ENCODE measurements at places on chromosomes 5 and 9.

GRCh38 chr5:92581249-92581648 is 999.8 kb downstream of the NR2F1-AS1 start:
- DNase-seq: no peak

DNA sequence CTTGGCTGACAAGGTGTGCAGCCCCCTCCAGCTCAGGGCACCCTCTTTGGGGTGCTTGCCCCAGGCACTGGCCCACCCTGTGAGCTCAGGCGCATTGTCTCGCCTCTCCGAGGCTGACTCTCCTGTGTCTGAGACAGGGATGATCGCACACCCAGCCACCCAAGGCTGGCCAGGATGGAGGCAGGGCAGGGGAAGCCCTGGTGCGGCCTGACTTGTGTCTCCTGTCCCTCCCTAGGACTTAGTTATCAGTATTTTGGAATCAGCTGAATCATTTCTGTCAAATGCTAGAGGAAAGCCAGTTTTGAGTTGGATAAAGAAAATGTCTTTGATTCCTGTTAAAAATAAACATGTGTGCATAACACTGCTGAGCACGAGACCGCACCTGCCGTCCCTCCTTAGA is 2.5 kb upstream of the DBH start:
- no peak for DNase-seq

DNA sequence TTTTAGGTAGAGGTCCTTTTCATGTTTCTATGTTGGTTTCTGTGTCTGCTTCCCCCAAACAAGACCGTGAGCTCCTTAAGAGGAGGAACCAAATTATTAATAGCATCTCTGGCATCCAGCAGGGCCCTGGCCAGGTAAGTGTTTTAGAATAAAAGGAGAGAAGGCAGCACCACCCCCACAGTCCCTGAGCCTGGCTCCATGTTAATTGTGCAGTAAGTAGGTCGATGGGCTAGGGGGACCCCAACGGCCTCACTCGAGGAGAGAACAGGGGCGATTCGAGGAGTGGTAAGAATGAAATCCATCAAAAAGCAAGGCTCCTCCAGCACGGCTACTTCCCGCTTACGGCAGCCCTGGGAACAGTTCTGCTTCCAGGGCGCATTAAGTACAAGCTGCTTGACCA is 67.0 kb downstream of the GABBR2 start:
- DNase-seq: no peak

DNA sequence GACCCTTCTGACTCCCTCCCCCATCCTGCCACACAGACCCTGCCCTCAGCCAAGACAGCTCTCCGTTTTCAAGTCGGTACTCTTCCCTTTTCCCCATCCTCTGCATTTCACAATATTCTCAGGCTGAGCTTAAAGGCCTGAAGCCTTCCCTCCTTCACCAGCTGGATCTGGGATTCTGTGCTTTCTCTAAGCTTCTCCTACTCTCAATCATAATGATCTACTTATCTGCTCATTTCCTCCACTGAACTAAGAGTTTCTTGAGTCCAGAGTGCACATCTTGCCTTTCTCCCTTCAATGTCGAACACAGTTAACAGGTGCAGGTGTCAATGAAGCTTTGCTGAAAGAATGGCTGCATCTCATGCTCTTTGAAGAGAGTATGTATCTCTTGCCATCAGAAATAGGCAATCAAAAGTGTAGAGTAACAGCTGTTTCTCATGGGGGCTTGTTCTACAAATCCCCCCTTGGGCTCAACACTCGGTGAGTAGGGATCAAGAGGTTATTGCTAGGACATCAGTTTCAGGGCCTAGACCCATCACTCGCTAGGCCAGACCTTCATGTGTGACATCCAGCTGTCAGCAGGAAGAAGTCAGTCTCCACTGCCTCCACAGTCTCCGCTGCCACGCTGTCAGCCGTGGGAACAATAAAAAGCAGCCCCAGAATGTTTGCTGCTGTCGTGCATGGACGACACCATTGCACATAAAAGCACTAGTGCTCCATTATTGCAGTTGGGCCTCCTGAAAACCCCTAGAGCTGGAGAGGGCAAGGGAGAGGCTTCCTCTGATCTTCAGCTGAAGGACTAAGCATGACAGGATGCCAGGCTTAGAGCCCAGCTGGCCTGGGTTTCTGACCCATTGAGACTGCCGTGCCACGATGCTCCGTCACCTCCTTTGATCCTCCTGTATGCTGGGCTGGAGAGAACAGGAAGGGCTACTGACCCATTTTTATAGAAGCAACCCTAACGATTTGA is 23.7 kb downstream of the TRAF1 start:
- no peak for DNase-seq

DNA sequence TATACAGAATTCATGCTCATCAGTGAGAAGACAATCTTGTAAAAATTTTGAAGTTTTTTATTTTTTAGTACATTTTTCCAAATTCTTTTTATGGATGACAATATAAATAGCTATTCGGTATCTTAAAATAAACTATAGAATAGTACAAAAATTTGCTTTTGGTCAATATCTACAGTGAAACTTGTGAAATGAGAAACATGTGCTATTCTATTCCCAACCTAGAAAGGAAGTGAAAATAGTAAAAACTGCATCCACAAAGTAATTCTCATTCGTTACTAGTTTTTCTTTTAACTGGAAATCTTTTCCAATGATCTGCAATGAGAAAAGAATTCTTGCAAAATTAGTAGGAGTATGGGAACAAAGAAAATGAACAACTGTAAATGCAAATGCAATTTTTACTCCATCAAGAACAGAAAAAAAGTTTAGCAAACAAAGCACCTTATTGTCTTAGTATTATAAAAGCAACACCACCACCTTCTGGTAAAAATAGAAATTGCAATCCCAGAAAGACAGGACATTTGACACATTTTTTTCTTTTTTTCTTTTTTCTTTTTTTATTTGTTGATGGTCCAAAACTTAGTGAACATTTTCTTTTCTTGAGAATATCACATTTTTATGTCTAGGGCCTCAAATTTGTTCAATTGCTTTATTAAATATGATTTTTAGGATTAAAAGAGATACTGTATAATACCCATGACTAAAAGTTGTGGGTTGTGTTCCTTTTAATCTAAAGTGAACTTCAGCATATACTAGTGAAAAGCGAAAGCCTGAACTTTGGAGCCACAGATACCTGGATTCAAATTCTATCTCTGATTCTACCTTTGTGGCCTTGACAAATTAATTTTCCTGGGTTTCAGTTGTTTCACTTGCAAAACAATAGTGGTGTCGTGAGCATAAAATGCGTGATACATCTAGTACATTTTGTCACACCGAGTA is 72.3 kb downstream of the SLCO4C1 start:
- DNase-seq: peak; percentile 8

DNA sequence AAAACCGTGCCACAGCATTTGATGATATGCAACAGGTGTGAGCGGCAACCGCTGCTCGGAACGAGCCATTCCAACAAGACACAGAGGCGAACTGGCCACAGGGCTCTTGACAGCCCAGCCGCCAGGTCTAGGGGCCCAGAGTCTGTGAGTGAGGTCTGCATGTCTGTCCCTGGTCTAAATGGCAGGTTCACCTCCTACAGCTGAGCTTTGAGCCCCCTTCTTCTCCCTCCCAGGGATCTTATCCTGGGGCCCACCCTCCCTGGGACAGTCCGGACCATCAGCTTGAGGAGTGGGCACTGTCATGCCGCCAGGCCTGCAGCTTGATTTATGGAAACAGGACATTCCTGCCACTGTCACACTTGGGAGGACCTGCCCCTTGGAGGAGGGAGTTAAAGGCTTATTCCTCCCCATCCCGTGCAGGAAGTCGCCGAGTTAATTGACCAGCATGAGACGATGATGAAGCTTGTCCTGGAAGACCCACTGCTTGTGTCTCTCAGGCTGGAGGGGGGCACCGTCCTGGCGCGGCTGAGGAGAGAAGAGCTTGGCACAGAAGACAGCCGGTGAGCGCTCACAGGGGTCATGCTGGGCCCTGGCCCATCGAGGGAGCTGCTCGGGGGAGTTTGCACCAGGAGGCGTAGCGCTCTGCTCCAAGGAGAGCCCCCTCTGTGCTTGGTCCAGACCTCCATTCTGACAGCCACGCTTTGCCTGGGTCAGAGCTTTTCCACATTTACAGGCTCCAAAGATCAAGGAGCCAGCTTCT is 35.5 kb upstream of the LRRC14B start:
- no peak for DNase-seq

DNA sequence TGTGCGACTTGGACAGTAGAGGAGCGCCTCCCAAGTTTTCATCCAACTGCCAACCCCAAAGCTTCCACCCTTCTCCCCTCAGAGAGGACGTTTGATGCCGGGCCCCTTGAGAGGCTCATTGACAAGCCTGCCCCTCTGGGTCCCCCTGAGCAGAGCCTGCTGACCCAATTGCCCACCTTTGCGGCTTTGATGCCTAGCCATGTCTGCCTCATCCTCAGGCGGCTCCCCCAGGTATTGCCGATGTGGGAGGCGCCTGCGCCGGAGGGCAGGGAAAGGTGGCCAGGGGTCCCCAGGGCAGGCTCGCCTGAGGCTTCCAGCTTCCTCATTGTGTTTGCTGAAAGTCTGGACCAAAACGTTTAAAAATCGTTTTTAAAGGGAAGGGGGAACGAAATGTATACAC is 1.4 kb downstream of the ODF2 start:
- no peak for DNase-seq

DNA sequence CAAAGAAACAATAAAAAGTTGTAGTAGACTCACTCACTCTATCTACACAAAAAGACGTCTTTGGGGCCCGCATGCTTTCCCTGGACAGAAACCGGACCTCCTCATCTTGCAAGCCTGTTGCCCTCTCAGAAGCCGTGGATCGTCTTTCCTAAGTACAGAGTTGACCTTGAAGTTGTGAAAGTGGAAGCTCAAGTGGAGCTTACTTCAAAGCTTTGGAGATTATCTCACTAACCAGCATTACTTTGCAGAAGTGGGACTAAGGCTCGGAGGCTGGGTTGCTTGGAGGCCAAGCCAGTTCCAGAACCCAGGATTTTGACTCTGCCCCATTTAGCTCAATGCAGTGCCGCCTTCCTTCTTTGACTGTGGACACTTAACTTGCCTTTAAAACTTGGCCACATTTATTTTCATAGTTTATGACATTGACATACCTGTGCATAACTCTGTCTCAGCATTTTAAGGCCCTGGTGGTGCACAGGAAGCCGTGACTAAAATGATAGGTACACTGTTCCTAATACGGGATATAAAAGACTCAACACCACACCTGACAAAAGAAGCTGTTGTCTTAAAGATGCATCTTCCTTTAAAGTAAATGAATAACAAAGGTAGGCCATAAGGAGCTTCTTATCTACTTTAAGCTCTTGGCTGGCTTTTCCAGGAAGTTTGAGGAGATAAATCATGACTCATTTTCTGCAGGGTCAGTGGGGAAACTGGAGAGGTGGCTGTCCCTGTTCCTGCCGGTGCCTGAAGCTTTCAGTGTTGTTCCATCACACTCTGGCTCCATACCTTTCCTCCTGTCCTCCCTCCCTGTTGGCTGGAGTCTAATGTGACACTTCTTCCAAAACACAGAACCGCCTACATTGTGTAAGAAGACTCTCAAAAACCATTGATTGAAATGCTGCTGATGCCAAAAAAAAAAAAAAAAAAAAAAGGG is 10.7 kb downstream of the SLC25A25 start:
- peak; percentile 92 for DNase-seq

- DNase-seq: no peak
These were observed 5.0 kb upstream of the GPRIN1 start for GRCh38 chr5:176614805-176615478.

DNA sequence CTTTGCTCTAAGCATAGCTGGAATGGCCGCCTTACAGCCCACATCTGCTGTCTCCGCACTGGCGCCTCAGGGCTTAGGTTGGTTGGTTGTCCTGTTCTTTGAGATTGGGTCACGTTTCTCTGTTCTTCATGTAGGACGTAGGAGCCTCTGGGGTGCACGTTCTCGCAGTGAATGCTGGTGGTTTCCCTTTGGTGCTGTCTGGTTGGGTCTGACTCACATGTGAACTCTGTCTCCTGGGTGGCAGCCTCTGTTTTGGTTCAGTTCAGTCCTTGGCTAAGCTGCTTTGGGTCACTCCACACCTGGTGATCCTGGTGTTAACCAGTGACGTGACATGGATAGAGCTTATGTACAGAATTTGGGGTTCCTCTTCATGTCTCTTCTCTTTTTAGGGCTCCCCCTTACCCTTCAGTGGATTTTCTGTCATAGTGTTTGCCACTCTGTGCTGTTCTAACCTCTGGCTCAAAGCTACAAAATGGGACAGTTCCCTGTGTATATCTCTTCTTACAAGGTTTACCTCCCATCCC is 12.6 kb upstream of the LPCAT1 start:
- DNase-seq: no peak

- peak; percentile 37 for DNase-seq
These were observed 24.4 kb upstream of the TAL2 start for GRCh38 chr9:105637787-105638395.

- no peak for DNase-seq
These were observed 57.4 kb upstream of the ECM2 start for GRCh38 chr9:92592946-92593861.

GRCh38 chr9:6123416-6123815 is 92.2 kb upstream of the IL33 start:
- DNase-seq: no peak

GRCh38 chr9:134433909-134434882 is 107.9 kb downstream of the RXRA start:
- no peak for DNase-seq

DNA sequence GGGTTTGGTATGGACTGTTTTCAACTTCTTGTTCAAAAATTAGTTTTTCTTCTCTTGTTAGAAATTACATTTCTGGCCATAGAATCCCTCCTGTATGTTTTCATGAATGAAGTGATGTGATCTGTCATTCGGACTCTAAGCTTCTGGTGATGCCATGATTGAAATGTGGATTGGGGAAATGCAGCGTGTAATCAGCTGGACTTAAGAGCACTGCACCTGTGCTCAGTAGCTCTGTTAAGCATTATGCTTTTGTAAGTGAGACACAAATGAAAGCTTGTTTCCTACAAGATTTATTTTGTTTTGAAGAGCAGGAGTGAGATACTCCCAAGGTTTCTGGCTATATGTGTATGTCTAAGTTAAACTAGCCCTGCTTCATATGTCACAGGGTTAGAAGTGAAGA is 24.0 kb upstream of the FAM120AOS start:
- no peak for DNase-seq

GRCh38 chr9:16884952-16885513 is 14.6 kb upstream of the BNC2 start:
- DNase-seq: no peak

DNA sequence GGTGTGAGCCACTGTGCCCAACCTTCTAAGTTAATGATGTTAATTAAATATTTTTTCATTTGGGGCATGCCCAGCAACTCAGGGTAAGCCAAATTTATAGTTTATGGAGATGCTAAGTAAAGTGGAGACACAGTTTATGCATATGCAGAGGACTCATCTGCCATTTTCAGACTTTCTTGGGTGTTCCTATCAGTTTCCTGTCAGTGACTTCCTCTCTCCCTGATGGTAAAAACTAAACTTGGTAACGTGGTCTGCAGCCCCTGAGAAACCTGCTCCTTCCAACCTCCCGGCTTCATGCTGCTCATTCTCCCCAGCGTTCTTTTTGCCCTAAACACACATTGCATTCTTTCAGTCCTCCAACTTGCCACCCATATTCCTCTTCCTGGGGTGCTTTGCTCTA is 48.4 kb upstream of the TUT7 start:
- no peak for DNase-seq

GRCh38 chr9:32431196-32431595 is 46.8 kb downstream of the ACO1 start:
- DNase-seq: no peak

- DNase-seq: no peak
These were observed 7.3 kb upstream of the TSPAN17 start for GRCh38 chr5:176639981-176640380.

- no peak for DNase-seq
These were observed 164.8 kb upstream of the WWC1 start for GRCh38 chr5:168126606-168127005.

- no peak for DNase-seq
These were observed 3.1 kb downstream of the RNF38 start for GRCh38 chr9:36396985-36397384.

- no peak for DNase-seq
These were observed 70.2 kb downstream of the NR2F1-AS1 start for GRCh38 chr5:93510626-93511380.
